ENCODE measurements at places on chromosomes 13 and 19. TPM values are rescaled to one million over a fixed set of nuclear protein-coding genes. Genes with fewer than 3 reads are reported as not detected.

- no peaks in the 10 kb centered on the region for H3K36me3 ChIP-seq
- H3K4me3 ChIP-seq = no peak overlapping the region
- H3K27ac ChIP-seq = peak overlapping the region; percentile 72
- DNase-seq = no peak
- H3K27me3 ChIP-seq = no peaks in the 10 kb centered on the region
These were observed 15.1 kb downstream of the GARRE1 start for GRCh38 chr19:34269489-34269888.

- no peak for DNase-seq
- no peaks in the 10 kb centered on the region for H3K4me1 ChIP-seq
- H3K27me3 ChIP-seq = peaks cover 100% of the 10 kb centered on the region
These were observed 920 bp upstream of the SIGLEC7 start for GRCh38 chr19:51141181-51141580.

DNA sequence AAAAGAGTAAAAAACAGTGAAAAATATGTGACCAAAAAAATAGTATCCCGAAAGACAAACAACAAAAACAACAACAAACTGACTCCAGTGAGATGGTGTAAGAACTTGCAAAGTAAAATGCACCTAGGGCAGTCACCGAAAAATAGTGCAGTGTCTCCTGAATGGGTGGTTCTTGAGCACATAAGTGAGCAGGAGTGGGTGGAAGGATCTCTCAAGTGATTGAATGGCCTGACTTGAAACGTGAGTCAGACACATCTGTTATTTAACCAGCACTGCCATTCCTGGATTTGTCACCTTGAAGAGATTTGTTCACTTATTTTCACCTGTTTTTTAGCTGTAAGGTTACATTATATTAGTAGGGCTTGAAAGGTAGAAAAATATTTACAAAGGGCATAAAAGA lies 3.5 kb downstream of the ZNF738 start:
- H3K36me3 ChIP-seq = peaks cover 26% of the 10 kb centered on the region
- H3K4me3 ChIP-seq = no peak overlapping the region
- no peaks in the 10 kb centered on the region for H3K27me3 ChIP-seq
- no peaks in the 10 kb centered on the region for H3K4me1 ChIP-seq
- DNase-seq = no peak
- no peak overlapping the region for H3K27ac ChIP-seq

DNA sequence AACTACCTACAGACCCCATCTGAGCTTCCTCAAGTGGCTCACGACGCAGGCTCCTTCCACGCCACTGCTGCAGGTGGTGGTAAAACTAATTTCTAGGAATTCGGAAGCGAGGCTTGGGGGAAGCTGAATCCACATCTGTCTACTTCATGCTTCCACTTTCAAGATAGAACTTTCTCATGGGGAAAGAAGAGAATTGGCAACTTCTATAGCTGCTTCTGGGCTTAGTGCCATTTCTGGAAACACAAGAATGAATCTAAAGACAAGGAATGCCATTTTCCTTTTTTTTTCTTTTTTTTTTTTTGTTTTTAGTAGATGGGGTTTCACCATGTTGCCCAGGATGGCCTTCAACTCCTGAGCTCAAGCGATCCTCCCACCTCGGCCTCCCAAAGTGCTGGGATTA lies 2.8 kb upstream of the NLRP12 start:
- H3K27ac ChIP-seq = no peak overlapping the region
- no peak overlapping the region for H3K4me3 ChIP-seq
- peaks cover 14% of the 10 kb centered on the region for H3K4me1 ChIP-seq
- DNase-seq = no peak
- peaks cover 3% of the 10 kb centered on the region for H3K27me3 ChIP-seq

DNA sequence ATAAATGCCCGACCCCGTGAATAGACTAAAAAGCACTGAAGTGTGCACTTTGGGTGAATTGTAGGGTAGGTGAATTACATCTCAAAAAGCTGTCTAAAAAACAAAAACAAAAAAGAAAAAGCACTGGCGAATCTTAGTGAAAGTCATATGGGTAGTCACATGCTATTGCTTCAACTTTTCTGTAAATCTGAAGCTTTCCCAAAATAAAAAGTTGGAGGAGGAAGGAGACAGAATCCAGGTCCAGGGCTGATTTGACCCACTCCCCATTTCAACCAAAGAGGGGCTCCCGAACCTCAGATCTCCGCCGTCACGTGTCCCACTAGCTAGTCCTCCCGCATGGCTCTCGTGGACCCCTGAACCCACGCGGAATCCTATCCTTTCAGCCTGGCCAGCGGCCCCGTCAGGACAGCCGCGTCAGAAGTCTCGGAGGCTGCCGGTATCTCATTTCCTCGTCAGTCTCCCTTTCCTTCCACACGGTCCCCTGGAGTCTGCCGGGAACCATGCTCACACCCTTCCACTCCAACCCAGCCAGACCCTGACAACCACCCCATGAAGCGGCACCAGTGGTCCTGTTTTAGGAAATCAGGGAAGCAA lies 6.1 kb downstream of the PPP1R12C start:
- peaks cover 19% of the 10 kb centered on the region for H3K4me1 ChIP-seq
- DNase-seq = no peak
- no peak overlapping the region for H3K4me3 ChIP-seq
- no peak overlapping the region for H3K27ac ChIP-seq
- peaks cover 15% of the 10 kb centered on the region for H3K36me3 ChIP-seq

GRCh38 chr19:41893899-41894298 lies 10.9 kb downstream of the ARHGEF1 start:
- no peak overlapping the region for H3K27ac ChIP-seq
- peaks cover 11% of the 10 kb centered on the region for H3K4me1 ChIP-seq
- H3K4me3 ChIP-seq = no peak overlapping the region
- H3K36me3 ChIP-seq = peaks cover 34% of the 10 kb centered on the region
- H3K27me3 ChIP-seq = no peaks in the 10 kb centered on the region

ZNF540 gene
- total RNA-seq = 0.42 TPM

NLRP12 gene
- total RNA-seq = not detected

Measured in Calu3 (cell line).